ENCODE measurements at places on chromosomes 7 and 10.

DNA sequence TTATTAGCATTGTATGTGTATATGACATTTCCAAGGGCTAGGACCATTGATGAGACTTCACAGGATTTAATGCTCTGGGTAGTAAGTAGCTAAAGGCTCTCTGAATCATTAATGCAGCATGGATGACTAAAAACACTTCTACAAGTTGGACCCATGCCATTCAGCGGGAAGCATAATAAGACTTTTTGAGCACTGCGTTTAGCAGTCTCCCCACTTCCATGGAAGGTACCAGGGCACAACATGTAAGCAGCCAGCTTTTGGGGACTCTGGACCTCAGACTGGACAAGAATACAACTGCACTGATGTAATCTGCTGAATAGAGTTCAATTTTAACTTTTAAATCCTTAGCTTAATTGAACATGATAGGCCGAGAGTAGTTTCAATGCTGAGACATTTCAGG lies 191.7 kb upstream of the IMMP2L start:
- DNase-seq = no peak

DNA sequence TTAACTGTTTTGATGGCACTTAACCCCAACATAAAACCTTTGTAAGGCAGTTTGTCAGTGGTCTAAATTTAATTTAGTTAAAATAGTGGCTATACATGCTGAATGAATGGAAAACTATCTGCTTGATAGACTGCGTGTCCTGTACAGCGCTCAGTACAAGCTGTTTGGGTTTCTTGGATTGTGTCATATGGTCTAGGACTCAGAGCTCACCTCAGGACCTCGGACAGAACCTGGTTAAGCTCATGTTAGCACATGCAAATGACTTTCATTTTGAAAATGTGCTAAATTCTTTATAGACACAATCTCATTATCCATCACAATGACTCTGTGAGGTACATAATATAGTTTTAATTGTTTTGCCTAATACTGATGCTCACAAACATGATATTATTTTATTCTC lies 55.7 kb upstream of the RELN start:
- DNase-seq = no peak

DNA sequence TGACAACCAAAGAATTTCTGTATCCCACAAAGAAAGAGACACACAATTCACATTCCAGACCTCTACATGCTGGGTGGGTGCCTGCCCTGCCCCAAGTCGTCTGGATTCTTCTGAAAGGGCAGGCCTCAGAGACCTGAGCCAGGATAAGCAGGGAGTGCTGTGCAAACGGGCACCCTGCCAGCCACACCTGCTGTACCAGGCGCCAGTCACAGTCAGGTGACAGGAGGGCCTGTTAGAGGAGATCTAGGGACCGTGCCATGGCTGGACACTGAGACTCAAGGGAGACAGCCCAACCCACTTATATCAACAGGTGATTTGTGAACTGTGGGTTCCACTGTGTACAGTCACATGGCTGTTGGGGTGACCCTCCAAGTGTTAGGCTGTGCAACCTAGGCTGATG lies 103.1 kb upstream of the AFAP1L2 start:
- no peak for DNase-seq

DNA sequence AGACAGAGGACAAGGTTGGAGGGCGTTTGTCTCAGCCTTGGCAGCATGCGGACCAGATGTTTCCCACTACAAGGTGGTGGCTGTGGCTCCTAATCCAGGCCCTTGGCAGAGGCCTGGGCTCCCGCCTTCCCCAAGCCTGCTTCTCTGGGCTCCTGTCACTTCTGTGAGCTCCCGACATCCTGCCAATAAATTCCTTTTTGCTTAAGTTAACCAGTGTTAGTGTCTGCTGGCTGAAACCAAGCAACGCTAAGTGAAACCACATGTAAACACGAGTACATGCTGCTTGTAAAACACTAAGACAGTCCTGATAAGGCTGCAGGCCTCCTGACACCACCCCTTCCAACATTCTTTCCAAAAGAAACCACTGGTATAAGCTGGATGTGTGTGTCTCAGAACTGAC lies 263.6 kb upstream of the ZMIZ1 start:
- DNase-seq = no peak

DNA sequence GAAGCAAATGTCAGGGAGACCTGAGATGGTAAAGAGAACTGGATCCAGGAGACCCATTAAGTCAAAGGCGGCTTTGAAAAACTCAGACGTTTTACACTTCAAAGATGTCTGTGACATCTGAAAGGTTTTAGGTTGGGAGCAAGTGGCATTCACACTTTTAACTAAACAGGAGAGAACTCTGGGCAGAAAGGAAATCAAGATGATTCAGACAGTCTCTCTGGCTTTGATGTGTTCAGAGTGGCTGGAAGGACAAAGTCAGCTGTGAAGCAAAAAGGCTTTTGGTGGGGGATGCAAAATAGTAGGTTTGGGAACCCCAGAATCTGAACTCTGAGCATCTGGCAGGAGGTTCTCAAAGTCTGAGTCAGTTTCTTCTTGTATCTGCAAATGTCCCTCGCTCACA lies 66.6 kb downstream of the PRKCQ start:
- DNase-seq = no peak

GRCh38 chr10:32929634-32930033 lies 28.4 kb downstream of the ITGB1 start:
- no peak for DNase-seq

- no peak for DNase-seq
Measured at GRCh38 chr7:1455241-1455939, 3.9 kb downstream of the MICALL2 start.

DNA sequence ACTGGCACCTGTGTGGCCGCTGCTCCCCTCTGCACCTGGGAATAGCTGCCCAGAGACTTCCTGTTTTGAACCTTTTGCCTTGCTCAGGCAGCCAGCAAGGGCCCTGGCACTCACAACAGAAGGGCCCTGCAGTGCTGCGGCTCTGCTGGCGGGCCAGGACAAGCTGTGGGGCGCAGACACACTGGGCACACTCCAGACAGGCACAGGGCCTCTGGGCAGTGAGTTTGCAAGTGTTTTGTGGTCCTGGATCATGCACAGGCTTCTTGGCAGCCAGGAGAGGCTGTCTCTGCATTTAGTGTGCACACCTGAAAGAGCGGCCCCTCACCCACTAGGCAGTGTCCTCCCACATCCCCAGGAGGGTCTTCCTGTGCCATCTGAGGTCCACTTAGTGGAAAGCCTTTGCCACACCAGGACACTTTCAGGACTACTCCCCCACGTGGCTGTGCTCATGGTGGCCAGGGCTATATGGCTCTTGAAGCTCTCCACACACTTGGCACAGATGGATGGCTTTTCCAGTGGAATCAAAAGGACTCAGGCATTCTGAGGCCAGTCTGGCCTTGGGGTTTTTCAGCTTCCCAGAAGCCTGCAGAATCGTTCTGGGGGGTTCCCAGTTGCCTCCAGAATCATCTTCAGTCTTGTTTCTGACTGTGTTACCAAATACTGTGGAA lies 5.0 kb upstream of the ATP6V0E2 start:
- DNase-seq = no peak

Data from NCI-H187 (cell line).